Sigmoid colon (tissue), 7 donors: ENCODE measurements at places on chromosomes 16 and 17. TPM values are rescaled to one million over a fixed set of nuclear protein-coding genes. Genes with fewer than 3 reads are reported as not detected.

The CCT6B gene
- total RNA-seq: 3.6 TPM

The ANKS4B gene
- not detected for total RNA-seq

The GGT6 gene
- total RNA-seq: not detected

The WFDC1 gene
- 82.0 TPM for total RNA-seq

The SPATA32 gene
- total RNA-seq: not detected

The MT1F gene
- 3.0 TPM for total RNA-seq

The PTX4 gene
- total RNA-seq: not detected

The SPNS3 gene
- not detected for total RNA-seq

The SARM1 gene
- 13.3 TPM for total RNA-seq

The LHX1 gene
- not detected for total RNA-seq

The SULT1A4 gene
- total RNA-seq: 7.5 TPM

The NPIPB12 gene
- total RNA-seq: 81.7 TPM

The CALB2 gene
- 3.3 TPM for total RNA-seq

The MMP15 gene
- 4.1 TPM for total RNA-seq

The ZP2 gene
- not detected for total RNA-seq

The CCL4 gene
- total RNA-seq: 0.16 TPM

The ACE gene
- 1.4 TPM for total RNA-seq

The CMTM1 gene
- total RNA-seq: 1.9 TPM

The PRKCB gene
- total RNA-seq: 24.2 TPM

The AANAT gene
- not detected for total RNA-seq

The HOXB5 gene
- total RNA-seq: 1.9 TPM

The FNDC8 gene
- not detected for total RNA-seq

The STAT5A gene
- 90.6 TPM for total RNA-seq

The FAM83G gene
- total RNA-seq: 2.9 TPM

The KRT33A gene
- total RNA-seq: not detected

The CORO7 gene
- 34.6 TPM for total RNA-seq

The ATP2C2 gene
- not detected for total RNA-seq

The CD300LF gene
- not detected for total RNA-seq

The MT3 gene
- total RNA-seq: 4.3 TPM
